ENCODE measurements at places on chromosomes 2 and 18. TPM values are rescaled to one million over a fixed set of nuclear protein-coding genes. Genes with fewer than 3 reads are reported as not detected.

DTYMK gene
- 67.9 TPM for total RNA-seq

ANKRD30B gene
- total RNA-seq: not detected

GRCh38 chr2:110124939-110125691, 9.5 kb upstream of the MALL start:
- H3K27me3 ChIP-seq: no peaks in the 10 kb centered on the region
- no peak overlapping the region for H3K4me3 ChIP-seq
- H3K36me3 ChIP-seq: no peaks in the 10 kb centered on the region
- no peak for DNase-seq
- H3K4me1 ChIP-seq: peaks cover 2% of the 10 kb centered on the region

TEKT4 gene
- total RNA-seq: not detected

HJURP gene
- total RNA-seq: 100 TPM

ERMN gene
- total RNA-seq: 3.6 TPM

DNA sequence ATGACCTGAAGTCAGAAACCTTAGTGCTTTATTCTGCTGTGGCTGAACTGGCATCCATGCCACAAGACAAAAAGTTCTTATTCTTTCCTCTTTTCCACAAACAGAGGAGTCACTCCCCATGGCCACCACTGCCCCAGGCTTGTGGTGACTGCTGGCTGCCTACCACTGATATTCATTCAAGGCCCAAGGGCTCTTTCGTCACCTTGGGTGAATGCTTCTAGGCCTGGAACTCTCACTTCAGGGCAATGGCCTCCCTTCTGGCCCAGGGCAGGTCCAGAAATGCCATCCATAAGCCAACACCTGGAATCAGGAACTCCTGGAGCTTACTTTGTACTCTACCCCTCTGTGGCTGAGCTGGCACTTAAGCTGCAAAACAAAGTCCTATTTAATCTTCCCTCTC, 109.8 kb downstream of the NAT8 start:
- peaks cover 55% of the 10 kb centered on the region for H3K36me3 ChIP-seq
- H3K27ac ChIP-seq: no peak overlapping the region
- DNase-seq: no peak
- H3K27me3 ChIP-seq: no peaks in the 10 kb centered on the region
- H3K4me1 ChIP-seq: no peaks in the 10 kb centered on the region
